NCI-H2227 treated with DMSO at 0.1 percent for 48 hours (cell line): ENCODE measurements at places on chromosomes 5 and 9.

DNA sequence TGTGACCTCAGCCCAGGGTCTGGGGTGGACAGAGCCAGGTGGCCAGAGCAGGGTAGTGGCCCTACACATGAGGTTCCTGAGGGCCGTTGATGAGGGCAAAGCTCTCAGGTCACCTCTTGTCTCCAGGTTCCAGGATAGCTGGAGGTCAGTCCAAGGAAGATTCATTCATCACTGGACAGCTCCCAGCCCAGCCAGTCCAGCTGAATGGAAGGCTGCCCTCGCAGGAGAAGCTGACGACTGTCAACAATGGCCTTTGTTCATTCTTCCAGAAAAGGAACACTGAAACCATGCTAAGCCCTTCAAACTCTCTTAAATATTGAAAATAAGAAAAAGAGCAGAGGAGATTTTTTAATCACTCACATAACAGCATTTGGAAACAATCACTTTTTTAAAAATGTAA, 169.7 kb upstream of the TBCA start:
- no peak for DNase-seq

- DNase-seq = no peak
Measured at GRCh38 chr9:121144482-121144881, 57.2 kb downstream of the RAB14 start.

- DNase-seq = no peak
Measured at GRCh38 chr5:9376363-9377117, 169.3 kb downstream of the SEMA5A start.

DNA sequence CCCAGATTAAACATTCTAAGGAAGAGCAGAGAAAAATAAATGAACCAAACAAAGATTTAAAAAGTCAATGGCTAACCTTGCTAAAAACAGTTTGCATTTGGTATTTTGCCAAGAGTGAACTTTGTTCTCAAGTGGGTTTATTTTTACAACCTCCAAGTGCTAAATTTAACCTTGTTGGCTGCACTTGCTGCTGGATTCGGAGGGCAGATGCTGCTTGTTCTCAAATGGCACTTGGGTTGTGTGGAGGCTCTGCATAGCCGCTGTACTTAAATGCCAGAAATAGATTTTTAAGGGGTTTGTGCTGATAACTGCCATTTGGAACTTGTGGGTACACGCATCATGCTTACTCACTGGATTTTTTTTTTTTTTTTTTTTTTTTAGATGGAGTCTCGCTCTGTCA, 13.3 kb upstream of the SPATA24 start:
- no peak for DNase-seq

DNA sequence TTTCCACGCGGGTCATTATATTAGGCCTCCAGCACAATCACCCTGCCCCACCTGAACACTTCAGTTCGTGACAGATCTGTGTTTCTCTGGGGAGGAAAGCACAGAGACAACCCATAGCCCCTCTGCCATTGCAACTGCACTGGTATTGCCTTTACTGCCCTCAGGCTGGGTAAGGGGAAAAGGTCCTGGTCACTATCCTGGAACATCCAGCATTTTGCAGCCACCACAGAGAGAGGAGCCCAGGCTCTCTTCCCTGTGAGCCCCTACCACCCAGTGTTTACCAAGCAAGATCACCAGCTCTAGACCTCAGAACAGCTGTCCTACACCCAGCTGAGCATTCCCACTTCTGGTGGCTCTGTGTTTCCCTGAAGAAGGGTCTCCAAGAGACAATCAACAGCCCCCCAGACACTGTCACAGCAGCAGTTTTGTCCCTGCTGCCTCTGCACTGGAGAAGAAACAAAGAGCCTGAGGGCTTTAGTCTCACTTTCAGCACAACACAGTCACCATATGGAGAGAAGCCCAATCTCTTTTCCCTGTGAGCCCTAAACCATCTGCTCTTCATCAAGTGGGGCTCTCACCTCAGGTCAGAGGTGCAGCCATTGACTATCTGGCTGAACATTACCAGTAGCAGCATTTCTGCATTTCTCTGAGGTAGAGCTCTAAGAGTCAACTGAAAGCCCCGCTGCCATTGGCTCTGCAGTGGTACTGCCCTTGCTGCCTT, 655.2 kb upstream of the FAM174A start:
- no peak for DNase-seq

DNA sequence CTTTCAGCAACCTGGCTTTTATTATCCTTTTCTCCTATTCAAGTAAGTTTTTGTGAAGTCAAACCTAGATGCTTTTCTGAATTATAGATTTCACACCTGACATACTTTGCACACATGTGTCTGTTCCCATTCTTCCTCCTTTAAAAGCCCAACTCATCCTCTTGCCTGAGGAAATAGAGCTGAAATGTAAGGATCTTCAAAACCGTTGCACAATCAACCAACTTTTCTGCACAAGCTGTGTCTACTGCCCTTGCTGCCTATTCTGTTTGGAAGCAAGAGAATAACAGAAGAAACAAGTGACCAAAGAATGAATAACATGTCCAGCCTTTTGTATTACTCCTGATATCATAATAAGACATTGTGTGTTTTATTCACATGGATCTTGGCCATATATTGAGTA, 95.1 kb upstream of the ITGA1 start:
- no peak for DNase-seq

- DNase-seq = no peak
Measured at GRCh38 chr5:32522429-32523143, 62.8 kb upstream of the SUB1 start.

- DNase-seq = no peak
Measured at GRCh38 chr9:131923766-131924165, 155.9 kb downstream of the MED27 start.

DNA sequence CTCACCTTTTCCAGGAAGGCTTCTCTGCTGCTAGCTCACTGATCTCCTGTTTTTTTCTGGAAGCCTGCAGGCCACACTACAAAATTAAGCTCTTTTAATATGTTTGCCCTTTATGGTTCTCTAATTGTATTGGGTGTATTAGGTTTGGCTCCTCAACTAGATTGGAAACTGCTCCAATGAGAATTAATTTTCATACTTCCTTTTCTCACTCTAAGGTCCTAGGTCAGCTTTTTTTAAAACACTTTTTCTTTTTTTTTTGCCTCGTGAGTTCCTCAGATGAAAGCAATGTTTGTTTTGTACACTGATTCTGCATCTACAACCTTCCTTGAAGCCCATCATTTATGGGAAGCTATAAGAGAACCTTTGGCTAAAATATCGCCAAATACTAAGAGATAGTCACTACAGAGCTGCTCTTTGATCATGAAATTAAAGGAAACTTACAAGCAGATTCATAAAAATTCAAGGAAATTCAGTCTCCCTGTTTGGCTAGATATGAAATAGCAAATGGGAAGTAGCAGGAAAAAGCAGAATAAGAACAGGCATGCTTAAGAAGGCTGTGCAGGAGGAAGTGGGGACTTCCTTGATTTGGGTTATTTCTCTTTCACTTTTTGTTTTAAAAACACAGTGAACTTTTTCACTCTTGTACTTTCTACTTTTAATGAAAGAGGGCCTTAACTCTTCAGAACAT, 55.2 kb upstream of the FYB1 start:
- DNase-seq = no peak

DNA sequence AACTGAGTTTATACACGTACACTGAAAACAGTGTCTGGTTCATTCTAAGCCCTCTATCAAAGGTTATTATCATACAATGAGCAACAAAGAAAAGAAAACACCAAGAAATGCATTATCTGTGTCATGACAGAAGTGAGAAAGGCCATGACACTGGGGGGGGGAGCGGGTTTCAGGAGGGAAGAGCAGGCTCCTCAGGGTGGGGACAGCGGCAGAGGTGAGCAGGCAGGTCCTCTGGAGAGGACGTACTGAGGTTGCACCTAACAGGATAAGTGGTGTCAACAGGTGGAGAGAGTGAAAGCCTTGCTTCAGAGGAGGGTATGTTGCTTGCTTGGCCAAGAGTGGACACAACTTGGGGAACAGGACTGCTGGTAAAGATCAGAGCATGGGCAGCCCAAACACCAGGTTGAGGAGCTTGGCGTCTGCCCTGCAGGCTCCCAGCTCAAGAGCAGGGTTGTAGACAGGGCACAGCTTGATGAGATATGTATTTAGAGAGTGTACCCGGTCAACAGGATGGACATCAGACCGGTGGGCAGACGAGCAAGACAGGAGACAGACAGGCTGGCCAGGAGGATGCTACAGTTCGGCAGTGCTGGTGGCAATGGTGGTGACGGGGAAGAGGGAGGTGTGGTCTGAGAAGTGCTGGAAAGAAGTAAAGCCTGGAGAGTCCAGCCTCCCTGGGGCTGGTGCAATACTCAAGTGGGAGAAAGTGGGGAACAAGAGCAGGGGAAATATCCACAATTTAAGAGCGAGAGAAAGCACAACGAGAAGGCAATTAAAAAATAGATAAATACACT, 10.3 kb downstream of the WHRN start:
- no peak for DNase-seq

GRCh38 chr9:135179041-135179440, 91.6 kb downstream of the OLFM1 start:
- no peak for DNase-seq

DNA sequence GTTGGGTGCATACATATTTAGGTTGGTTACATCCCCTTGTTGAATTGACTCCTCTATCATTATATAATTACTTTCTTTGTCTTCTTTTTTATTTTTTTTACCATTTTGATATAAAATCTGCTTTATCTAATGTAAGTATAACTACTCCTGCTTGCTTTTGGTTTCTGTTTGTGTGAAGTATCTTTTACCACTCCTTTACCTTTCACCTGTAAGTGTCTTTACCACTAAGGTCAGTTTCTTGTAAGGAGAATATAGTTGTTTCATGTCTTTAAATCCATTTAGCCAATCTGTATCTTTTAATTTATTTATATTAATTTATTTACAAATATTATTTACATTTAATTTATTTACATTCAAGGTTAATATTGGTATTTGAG, 33.0 kb downstream of the INSL4 start:
- no peak for DNase-seq

DNA sequence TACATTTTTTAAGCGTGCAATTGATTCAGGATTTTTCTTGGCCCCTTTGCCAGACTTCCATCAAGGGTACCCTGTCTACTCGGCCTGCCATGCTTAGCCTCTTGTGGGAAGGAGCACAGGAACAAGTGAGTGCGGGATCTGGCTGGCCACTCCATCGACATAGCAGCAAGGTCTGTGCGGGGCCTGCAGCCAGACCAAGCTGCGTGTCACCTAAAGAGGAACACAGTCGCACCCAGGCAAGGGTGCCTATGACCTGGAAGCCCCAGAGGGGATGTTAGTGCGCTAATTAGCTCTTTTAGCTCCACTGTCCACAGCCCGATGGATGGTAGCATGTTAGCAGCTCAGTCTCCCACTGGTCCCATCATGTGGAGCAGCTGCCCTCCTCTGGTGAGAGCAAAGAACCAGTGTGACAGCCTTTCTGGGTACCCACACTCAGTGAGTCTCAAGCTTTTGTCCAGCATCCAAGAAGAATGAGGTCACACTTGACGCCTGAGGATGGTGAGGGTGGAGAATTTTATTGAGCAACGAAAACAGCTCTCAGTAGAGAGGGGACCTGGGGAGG, 38.7 kb downstream of the FTMT start:
- no peak for DNase-seq

GRCh38 chr9:129014608-129015007, 13.5 kb downstream of the SH3GLB2 start:
- no peak for DNase-seq

GRCh38 chr9:95815133-95815532, 60.4 kb upstream of the ERCC6L2 start:
- DNase-seq = no peak

DNA sequence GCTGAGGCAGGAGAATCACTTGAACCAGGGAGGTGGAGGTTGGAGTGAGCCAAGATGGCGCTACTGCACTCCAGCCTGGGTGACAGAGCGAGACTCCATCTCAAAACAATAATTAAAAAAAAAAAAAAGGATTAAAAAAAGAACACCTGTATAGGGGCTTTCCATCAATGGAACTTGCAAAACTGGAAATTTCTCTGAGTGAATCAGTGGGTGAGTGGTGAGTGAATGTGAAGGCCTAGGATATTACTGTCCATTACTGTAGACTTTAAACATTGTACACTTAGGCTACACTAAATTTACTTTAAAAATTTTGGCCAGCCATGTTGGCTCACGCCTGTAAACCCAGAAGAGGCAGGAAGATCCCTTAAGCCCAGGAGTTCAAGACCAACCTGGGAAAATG, 5.7 kb upstream of the RARS1 start:
- no peak for DNase-seq

DNA sequence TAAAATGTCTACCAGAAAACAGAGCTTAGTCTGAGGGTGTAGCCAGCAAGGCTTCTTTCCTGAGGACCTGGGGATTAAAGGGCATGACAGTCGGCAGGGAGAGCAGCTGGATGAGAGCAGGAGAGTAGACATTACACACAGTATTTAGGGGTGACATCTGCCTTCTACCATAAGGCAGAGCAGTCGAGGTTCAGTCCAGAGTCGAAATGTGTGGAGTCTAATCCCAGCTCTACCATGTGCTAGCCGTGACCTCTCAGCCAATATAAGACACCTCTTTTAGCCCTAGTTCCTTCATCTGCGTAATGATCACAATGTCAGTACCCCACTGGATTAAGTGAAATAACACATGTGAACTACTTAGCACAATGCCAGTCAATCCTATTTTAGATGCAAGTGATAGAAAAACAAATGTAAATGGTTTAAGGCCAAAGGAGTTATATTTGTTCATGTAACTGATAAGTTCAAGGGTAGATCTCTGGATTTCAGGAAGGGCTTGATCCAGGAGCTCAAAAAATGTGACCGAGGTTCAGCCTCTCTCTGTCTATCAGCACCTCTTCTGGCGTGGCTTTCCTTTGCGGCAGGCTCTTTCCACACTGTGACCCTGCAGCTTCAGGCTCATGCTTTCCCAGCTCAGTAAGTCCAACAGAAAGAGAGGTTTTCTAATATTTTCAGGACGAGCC, 16.2 kb upstream of the CPLX2 start:
- no peak for DNase-seq

DNA sequence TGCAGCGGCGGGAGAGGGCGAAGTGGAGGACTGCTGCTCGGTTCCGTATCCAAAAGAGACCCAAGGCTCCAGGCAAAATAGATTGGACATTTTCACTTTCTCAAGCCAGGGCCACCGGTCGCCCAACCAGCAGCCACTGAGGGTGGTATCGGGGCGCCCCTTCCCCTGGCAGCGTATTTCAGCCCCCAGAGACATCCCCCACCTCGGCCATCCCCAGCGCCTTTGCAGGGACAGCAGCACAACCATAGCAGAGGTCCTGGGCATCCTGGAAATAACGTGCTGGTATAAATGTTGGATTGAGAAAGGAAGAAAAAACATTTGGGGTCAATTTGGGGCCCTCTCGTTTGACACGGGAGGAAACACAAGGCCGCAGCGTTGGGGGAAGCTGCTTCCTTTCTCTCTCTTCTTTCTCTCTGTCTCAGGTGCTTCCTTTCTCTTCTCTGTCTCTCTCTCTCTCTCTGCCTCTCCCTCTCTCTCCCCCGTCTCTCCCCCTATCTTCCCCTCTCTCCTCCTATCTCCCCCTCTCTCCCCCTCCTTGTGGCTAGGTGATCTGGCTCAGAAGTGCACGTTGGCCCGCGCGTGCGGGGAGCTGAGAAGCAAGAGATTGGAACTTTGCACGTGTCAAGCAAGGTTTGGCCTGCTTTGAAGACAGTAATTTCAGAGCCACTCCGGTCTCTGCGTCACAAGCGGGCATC, 624 bp upstream of the RETREG1 start:
- DNase-seq = no peak
